ENCODE measurements at places on chromosomes 12 and 14. TPM values are rescaled to one million over a fixed set of nuclear protein-coding genes. Genes with fewer than 3 reads are reported as not detected.

Gene MFAP5
- total RNA-seq = 12.1 TPM

Gene SMOC1
- 0.50 TPM for total RNA-seq

Gene ADSS1
- total RNA-seq = 3.5 TPM

Gene PLA2G1B
- total RNA-seq = not detected

Gene WIF1
- not detected for total RNA-seq

Gene IFNG-AS1
- not detected for total RNA-seq

Gene TBX5
- not detected for total RNA-seq

Gene MANSC4
- not detected for total RNA-seq

Gene CLEC1B
- not detected for total RNA-seq

Gene ISM2
- 1.2 TPM for total RNA-seq

Gene CD27
- total RNA-seq = 1.9 TPM
